NCI-H82 (cell line): ENCODE measurements at places on chromosomes 5 and 9.
A peak's percentile ranks its signal among the peaks of the same experiment; 100 is the strongest.

DNA sequence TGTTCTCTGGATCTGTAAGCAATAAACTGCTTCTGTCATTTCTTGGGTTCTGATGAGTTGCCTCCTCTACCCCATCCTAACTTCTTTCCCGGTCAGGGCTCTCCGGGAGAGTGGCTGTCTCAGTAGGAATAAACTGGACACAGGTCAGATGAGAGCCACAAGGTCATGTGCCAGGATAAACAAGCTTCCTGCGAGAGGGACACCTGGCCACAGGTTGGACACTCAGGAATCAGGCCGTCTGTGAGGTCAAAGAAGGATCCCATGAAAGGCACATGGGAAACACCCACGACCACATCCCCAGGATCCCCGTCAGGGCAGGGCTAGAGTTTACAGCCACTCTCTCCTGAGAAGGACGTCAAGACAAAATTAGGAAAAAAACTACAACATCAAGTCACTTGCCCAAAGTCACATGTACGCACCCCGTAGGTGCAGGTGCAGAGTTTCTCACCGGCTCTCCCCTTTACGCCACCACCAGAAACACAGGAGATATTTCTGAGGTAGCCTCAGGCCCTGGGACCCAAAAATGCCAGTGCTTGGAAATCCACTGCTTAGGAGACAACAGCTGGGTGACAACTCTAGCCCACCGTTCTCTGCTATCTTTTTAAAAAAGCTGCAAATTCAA, 28.7 kb downstream of the CCT5 start:
- no peak for DNase-seq

DNA sequence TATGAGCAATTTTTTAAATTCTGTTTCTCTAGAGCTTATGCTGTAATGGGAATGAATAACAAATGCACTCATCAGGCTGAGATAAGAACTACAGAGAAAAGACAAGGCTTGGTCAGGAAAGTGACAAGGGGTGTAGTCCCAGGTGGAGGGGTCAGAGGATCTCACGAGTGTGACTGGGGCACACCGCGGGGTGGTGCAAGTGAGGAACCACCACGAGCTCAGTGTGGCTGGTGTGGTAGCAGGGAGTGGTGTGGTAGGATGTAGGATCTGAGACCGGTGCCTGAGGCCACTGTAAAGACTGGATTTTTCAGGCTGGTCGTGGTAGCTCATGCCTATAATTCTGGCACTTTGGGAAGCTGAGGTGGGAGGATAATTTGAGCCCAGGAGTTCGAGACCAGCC, 9.0 kb downstream of the ANXA6 start:
- DNase-seq, result no peak

GRCh38 chr5:71737931-71738539, 19.0 kb downstream of the CARTPT start:
- DNase-seq, result no peak

- no peak for DNase-seq
Measured at GRCh38 chr5:33230467-33231078, 210.2 kb upstream of the TARS1 start.

DNA sequence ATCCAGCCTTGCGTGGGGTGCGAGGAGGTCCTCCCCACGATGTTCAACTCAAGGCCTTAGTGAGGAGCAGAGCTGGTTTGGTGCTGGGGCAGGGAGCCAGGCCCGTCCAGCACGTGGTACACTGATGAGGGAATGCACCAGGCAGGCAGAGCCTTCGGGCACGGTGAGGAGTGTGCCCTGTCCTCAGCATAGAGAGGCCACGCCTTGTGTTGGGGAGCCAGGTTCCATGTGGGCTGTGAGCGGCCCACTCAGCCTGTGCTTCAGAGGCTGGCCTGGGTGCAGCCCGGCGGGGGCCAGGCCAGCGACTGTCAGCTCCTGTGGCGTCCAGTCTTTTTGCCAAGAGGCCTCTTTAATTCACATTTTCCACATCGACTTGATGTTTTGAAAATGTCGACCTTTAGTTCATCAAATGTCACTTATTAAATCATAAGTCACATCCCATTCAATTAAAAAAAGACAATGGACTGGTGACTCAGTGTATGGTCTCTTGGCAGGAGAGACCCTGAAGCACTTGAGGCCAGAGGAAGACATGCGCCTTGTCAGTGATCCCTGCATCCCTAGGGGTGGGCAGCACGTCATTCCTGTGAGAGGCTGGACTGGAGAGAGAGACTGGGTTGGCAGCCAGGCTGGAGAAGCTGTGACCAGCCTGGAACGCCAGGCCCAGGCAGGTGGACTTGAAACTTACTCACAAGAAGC, 21.7 kb downstream of the ERGIC1 start:
- no peak for DNase-seq

DNA sequence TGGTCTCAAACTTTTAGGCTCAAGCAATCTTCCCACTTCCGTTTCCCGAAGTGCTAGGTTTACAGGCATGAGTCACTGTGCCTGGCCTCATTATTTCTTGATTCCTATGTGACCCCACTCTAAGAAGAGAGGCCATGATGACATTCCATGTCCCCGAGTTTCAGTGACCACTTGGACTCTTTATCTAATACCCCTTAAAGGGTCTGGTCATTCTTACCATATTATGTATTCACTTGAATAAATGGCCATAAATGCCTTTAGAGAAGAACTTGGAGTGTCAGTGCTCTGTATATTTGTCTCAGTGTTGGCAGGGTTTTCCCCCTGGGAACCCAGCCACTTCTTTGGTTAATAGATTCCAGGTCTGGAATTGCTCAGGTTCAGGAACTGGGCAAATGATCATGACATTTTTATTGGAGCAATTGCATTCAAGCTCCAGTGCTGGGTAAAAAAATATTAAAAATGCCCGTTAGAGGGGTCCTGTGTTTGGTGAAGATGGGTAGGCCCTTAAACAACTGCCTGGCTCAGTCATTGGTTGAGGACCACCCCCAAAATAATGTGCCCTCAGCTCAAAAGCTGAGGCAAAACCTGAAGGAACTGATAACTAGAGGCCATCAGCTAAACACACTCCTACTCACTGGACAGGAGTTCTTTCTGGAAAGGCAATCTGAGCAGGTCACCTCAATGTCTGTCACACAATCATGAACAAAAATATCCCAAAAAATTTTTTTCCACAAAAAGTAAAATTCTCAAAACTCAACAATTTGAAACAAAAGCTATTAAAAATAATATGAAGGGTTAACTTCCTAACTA, 186.6 kb upstream of the ZNF608 start:
- no peak for DNase-seq

- peak; percentile 80 for DNase-seq
Measured at GRCh38 chr5:15499528-15500324, at the start of gene FBXL7. FBXL7 (plus strand) TSS chr5:15500180.

DNA sequence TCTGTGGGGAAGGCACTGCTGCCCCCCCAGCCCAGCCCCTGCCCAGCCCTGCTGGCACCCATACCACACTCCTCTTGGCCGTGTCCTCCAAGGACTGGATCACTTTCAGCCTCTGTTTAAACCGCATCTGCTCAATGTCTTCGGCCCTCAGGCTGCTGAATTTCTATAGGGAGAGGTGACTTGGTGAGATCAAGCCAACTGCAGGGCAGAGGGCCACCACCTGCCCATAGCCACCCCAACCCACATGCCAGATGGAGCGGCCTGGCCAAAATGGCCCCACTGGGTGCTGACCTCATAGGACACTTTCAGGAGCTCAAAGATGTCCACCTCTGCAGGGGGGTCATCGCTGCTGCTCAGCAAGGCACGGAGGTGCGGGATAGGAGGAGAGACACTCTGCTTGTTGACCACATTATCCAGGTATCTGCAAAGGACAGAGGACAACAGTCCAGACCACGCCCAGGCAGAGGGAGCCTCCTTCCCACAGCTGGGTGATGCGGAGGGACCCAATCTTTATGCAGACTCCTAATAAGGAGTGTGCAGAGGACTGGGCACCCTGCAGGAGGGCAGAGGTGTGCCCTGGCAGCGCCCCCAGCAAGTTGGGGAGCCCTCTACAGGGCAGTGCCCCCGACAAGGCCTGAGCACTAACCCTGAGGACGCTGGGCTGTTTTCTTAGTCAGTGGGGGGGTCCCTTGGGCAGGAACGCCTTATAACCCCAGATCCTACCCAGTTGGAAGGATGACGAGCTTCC, 14.4 kb upstream of the MRNIP start:
- no peak for DNase-seq

- peak; percentile 58 for DNase-seq
Measured at GRCh38 chr5:124754206-124754927, 7.9 kb upstream of the ZNF608 start.

DNA sequence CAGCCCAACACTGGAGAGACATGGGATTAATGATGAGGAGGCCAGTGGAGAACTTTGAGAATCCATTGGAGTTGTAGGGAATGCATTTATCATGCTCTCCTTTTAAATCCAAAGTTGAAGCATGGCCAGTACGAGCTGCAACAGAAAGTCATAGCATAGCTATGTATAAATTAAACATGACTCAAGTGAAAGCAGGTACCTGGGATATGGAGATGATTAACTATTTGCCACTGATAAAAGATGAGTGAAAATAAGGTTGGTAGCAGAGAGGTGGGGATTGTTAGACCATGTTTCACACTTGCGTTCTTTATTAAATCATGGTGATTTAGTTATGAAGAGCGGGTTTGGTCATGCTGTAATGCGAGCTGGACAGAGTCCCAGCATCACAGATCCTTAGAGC, 189.6 kb downstream of the ARHGEF28 start:
- no peak for DNase-seq

DNA sequence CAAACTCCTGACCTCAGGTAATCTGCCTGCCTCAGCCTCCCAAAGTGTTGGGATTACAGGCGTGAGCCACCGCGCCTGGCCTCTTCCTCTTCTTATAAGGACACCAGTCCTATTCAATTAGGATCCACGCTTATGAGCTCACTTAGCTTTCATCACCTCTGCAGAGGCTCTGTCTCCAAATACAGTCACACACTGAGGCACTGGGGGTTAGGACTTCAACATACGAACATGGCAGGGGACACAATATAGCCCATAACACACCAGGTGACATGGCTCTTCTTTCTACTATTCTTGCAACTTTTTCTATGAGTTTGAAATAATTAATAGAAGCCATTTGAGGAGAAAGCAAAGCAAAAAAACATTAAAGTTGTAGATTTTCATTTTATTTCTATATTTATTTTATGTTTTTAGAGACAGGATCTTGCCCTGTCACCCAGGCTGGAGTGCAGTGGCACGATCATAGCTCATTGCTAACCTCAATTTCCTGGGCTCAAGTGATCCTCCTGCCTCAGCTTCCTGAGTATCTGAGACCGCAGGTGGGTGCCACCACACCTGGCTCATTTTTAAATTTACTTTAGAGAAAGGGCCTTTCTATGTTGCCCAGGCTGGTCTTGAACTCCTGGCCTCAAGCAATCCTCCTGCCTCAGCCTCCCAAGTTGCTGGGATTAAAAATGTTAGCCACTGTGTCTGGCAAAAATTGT, 6.0 kb upstream of the PRRT1B start:
- DNase-seq, result no peak

DNA sequence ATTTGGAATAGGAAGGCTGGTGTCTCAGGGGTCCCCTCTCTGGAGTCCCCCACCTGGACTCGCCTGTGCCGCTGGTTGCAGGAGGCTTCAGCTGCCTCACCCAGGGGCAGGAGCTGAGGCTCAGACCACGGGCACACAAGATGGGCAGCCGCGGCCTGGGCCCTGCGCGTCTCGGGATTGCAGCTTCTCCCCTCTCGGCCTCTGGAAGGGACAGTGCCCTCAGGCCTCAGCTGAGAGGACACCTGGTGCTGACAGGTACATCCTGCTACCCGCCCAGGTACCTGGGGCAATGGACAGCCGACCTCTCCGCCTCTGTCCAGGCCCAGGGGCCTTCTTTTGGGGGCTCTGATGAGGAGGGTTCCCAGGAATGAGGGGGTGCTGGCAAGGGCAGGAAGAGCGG, 38.3 kb downstream of the UNC5A start:
- no peak for DNase-seq

GRCh38 chr5:52709167-52709925, 78.4 kb upstream of the ITGA1 start:
- DNase-seq, result no peak

GRCh38 chr5:97101189-97101910, 41.1 kb downstream of the LIX1 start:
- DNase-seq, result no peak

GRCh38 chr5:34900652-34901051, 14.7 kb downstream of the RAD1 start:
- DNase-seq, result no peak

GRCh38 chr9:104177003-104177611, 83.0 kb downstream of the SMC2 start:
- DNase-seq, result peak; percentile 47

DNA sequence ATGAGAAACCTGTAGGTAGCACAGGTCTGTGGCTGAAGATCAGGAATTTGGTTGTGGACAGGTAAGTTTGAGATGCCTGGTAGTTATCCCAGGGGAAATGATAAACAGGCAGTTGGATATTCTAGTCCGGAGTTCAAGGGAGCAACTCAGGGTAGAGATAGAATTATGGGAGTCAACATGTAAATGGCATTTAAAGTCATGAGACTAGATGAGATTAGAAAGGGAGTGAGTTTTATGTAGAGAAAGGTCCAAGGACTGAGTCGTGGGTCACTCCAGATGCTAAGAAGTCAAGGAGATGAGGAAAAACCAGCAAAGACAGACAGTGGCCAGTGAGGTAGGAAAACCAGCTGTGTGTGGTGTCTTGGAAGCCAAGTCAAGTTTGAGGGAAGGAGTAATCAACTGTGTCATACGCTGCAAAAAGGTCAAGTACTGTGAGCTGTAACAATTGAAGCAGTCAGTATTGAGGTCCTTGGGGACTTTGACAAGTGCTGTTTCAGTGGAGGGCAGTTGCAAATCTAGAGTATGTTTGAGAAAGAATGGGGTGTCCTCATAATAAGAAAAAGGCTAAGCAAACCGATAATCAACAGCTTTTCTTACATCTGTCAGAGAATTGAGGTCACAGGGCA, 18.2 kb downstream of the GNPDA1 start:
- no peak for DNase-seq

DNA sequence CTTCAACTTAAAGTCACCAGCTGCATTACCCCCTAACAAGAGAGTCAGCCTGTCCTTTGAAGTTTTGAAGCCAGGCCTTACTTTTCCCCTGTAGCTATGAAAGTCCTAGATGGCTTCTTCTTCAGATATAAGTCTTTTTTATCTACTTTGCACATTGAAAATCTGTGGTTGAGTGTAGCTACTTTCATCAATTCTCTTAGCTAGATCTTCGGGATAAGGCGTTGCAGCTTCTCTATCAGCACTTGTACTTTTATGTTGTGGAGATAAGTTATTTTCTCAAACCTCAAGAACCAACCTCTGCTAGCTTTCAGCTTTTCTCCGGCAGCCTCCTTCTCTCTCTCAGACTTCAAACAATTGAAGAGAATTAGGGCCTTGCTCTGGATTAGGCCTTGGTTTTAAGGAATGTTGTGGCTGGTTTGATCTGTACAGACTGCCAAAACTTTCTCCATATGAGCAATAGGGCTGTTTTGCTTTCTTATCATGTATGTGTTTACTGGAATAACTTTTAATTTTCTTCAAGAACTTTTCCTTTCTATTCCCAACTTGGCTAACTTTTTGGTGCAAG, 21.6 kb downstream of the CATSPER3 start:
- DNase-seq, result no peak
